T-helper 9 cell (primary cell): ENCODE measurements at places on chromosomes 13 and 19.

DNA sequence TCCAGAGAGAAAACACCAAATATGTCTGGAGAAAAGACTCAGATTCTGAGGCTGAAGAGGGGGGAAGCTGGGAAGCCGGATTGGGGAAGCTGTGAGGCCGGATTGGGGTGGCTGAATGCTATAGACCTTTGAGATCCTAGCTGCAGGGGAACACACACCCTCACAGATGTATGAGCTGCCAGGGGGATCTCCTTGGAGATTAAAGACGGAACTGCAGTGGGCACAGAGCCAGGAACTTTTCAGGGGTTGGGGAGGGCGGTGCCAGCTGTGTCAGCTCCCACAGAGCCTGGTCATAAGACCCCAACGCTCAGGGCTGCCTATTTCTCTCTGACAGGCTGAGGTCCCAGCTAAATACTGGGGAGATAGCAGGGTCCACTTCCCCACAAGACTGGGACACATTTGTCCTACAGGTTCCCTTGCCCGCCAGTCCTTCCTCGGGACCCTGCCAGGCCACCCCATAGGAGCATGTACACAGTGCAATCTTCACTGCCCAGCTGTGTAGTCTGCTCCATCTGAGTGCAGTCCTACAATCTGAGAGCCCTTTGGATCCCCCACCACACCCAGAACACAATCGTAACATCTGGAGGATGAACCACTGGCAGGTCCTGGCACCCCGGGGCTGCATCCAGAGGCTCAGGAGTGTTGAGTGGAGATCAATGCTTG, 1893.9 kb downstream of the PCDH9 start:
- DNase-seq, result no peak

DNA sequence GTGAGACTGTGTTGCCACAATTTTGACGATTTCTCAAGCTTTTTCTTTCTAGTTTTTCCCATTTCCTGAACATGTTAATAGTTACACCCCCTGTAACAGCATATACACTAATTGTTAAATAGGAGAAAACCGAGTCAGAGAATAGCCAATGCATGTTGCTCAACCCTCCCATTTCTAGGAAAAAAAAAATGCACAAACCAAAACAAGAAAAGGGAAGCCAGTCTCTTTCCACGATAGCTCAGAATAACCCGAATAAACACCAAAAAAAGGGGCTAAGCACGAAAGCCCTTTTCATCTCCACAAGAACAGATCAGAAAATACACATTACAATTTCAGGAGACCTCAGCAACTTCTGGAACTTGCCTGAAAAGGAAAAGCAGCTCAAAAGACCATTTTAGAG, 16.3 kb downstream of the LATS2 start:
- no peak for DNase-seq

GRCh38 chr13:58573743-58574142, 942.2 kb downstream of the PCDH17 start:
- no peak for DNase-seq

DNA sequence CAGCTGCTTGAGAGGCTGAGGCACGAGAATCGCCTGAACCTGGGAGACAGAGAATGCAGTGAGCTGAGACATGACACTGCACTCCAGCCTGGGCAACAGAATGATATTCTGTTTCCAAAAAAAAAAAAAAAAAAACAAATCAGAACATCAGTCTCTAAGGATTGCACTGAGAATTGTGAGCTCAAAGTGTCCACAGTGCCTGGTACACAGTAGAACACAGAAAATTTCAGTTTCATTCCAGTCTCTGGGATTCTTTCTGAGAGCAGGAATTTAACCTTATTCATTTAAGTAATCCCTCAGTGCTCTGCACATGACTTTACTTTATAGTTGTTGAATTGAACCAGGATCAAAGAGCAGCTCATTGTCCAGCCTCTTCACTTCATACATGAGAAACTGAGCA, 25.9 kb upstream of the GATAD2A start:
- no peak for DNase-seq

GRCh38 chr13:97015661-97016350, 21.5 kb upstream of the OXGR1 start:
- no peak for DNase-seq

DNA sequence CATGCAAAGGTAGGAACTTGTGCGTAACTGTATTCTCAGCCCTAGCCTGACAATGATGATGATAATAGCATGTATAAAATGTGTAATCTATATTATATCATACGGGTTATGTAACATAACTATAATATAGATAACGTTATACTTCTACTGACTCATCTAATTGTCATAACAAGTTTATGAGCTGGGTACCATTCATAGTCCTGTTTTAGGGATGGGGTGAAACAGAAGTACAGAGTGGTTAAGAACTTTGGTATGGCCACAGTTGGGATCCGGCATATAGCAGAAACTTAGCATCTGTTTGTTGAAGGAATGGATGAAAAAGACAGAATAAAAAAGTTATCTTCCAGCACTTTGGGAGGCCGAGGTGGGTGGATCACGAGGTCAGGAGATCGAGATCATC, 5.2 kb downstream of the CTU1 start:
- DNase-seq, result no peak

DNA sequence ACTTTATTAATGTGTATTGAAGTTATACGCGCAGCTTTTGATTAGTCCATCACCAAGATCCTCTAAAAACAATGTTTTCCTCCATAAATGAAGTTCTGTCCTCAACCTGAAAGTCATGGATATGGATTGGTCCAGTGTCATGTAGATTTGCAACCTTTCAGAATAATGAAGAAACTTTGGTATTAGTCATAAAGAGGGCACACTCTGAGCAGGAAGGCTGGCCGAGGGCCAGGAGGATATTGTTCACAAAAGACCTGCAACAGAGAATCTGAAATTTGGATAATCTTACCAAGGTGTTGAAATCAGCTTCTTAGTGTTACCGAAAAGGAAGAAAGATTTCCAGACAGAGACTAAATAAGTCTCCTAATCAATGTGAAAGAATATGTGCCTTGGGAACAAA, 20.7 kb downstream of the CLDN10 start:
- no peak for DNase-seq

GRCh38 chr13:113390874-113391497, 27.1 kb upstream of the GRTP1 start:
- DNase-seq, result no peak

DNA sequence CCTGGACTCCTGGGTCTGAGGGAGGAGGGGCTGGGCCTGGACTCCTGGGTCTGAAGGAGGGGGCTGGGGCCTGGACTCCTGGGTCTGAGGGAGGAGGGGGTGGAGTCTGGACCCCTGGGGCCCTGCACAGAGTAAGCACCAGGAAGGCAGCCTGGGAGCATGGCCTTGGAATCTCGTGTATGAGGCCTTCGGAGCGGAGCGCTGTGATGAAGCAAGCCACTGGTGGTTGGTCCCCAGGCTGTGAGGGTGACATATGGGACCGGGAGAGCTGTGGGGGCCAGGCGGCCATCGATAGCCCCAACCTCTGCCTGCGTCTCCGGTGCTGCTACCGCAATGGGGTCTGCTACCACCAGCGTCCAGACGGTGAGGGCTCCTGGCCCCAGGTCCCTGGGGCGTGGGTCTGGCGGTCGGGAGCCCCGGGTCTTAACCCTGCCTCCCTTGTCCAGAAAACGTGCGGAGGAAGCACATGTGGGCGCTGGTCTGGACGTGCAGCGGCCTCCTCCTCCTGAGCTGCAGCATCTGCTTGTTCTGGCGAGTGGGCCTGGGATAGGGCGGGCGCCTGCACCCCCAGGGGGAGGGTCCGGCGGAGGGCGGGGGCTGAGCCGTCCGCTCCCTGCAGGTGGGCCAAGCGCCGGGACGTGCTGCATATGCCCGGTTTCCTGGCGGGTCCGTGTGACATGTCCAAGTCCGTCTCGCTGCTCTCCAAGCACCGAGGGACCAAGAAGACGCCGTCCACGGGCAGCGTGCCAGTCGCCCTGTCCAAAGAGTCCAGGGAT, 918 bp downstream of the TMEM190 start:
- DNase-seq, result no peak

DNA sequence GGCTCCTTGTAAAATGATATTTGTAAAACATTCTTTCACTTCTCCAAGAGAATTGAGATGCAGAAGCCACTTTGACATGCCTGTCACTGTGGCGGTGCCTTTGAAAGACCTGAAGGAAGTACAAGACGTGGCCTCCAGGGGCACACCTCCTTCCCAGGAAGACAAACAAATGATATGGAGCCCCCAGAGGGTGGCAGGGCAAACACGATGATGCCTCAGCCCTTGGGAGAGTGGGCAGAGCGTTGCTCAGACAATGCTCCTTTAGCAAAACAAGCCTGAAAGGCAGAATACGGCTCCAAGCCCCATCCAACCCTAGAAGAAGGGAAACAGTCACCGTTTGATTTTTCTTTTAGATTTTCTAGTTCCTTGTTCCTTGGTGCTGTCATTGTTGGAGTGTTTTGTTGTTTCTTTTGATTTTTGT, 9.2 kb upstream of the ATP12A start:
- no peak for DNase-seq

DNA sequence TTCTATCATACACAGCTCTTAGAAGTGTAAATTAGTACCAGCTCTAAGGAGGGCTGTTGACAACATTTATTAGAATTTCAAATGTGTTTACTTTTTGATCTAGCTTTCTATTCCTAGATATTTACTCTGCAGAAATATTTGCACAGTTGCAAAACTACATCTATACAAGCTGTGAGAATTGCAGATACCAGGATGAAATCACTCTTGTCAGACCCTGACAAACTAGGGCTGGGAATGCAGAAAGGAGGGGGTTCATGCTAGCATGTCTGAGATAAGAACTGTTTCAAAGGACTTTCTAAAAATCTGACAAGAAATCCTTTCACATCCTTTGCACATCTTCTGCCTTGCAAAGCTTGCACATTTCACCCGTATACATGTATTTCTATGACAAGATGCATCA, 11.8 kb upstream of the PABPC3 start:
- no peak for DNase-seq

- no peak for DNase-seq
Measured at GRCh38 chr13:111914241-111915103, 152.5 kb upstream of the SOX1 start.

- DNase-seq, result peak; percentile 53
Measured at GRCh38 chr19:17394891-17395415, 957 bp upstream of the CCDC194 start.

- DNase-seq, result no peak
Measured at GRCh38 chr13:107743983-107744382, 471.4 kb downstream of the LIG4 start.

GRCh38 chr19:41746593-41747227, 8.6 kb upstream of the CEACAM6 start:
- peak; percentile 8 for DNase-seq
